ENCODE measurements at places on chromosomes 7 and 10.
A peak's percentile ranks its signal among the peaks of the same experiment; 100 is the strongest.

GRCh38 chr10:42544945-42545344 lies 93.4 kb downstream of the ZNF33B start:
- no peak for DNase-seq

DNA sequence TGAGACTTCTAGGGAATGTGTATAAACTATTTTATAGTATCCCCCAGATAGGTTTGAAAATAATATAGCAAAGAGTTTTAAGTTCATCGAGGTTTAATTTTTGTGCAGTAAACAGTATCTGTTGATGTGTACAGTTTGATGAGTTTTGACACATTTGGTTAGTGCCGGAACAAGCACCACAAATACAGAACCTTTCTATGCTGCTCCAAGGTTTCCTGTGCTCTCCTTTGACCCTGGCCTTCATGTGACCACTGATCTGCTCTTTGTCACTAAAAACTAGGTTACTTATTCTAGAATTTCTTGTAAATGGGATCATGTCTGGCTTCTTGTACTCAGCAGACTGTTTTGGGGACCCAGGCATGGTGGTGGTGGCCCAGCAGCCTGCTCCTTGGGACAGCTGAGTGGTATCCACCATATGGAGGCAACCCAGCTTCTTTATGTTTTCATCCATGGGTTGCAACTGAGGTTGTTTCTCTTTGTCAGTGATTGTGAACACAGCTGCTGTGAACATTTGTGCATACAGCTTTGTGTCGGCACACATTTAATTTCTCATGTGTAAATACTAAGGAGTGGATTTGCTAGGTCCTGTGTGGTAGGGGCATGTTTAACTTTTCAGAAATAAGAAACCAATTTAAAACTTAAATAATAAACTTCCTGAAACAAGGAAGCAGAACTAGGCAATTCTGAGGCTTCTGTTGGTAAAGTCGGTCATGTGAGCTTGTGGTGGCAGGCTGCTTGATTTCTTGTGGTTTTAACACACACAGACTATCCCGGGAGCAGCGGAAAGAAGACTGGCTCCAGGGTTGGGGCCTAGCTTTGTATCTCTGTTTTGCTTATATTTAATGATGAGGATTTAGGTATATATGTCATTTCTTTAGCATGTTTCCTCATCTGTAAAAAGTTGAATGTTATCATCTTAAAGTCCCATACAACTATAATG lies 219.4 kb downstream of the ABCA13 start:
- no peak for DNase-seq

DNA sequence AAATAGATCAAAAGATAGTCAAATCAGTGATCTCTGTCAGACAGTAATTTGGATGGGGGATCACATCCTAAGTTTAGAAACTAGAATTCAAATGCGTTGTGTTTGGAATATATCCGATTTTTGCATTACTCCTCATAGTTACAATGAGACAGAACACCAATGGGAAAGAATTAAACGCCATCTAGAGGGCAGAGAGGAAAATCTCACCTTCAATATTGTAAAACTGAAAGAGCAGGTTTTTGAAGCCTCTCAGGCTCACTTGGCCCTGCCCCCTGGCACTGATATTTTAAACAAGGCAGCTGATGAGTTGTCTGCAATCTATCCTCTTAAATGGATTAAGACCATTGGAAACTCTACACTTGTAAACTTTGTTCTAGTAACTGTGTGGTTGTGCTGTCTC lies 17.7 kb downstream of the FRG2B start:
- no peak for DNase-seq

DNA sequence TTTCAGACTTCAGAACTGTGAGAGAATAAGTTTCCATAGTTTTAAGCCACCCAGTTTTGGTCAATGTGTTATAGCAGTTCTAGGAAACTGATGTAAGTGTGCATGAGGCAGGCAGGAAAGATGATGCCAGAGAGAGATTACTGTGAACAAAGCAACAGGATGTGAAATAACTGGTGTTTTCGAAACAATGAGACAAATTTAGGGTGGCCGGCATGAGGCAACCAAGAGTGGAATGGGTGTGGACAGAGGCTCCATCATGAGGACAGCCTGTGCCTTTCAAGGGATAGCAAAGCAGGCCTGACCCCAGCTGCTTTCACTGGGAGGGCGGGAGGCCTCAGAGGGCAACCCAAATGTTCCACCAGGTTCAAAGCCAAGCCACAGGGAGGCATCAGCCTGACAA lies 67.3 kb upstream of the UCN3 start:
- peak; percentile 72 for DNase-seq

- DNase-seq: no peak
Measured at GRCh38 chr10:84634636-84635035, 306.2 kb downstream of the CCSER2 start.

DNA sequence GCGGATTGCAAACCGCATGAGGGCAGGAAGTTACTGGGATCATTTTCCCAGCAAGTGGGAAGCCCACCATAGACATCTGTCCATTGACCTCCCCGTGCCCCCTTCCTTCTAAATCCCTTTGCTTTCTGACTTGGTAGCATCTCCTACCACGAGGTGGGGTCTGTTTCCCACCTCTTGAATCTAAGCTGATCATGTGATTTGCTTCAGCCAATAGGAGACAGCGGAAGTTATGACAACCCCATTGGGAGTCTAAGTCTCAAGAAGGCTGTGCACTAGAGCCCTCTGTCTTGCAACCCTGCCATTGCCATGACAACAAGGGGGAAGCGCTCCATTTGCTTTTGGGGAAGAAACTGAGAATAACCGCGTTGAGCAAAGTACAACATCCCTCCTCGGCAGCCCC lies 39.2 kb upstream of the CARD11 start:
- no peak for DNase-seq

DNA sequence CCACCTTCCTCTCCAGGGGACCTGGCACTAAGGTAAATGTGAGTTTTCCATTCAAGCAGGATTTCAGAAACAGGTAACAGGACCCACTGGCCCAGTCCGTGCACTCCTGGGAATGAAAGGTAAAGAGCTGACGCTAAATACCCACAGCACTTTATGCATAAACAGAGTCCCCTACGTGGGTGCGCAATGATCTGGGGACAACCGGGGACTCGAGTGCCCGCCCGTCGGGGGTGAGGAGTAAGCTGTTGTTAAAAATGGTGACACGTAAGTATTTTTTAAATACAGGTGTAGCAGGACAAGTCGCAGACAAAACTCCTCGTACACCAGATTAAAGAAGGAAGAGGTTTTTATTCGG lies 47.2 kb upstream of the PPP2R2D start:
- DNase-seq: no peak

- no peak for DNase-seq
Measured at GRCh38 chr7:106731646-106732444, 70.9 kb upstream of the CCDC71L start.

DNA sequence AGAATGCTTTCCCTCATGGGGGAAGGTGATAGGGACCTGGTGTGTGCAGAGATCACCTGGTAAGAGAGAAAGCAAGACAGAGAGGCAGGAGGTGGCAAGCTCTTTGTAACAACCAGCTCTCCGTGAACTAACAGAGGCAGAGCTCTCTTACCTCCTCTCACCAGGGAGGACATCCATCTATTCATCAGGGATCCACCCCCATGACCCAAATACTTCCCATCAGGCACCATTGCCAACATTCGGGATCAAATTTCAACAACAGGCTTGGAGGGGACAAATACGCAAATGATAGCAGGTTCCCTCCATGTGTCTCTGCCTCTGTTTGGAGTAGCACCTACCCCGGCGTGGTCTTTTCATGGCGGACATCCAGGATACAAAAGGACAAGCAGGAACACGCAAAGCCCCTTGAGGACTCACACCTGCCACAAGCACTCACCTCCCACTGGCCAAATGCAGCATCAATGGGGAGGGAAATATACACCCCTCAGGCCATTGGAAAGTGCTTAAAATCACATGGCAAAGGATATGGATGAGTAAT lies 431.2 kb upstream of the AUTS2 start:
- no peak for DNase-seq

DNA sequence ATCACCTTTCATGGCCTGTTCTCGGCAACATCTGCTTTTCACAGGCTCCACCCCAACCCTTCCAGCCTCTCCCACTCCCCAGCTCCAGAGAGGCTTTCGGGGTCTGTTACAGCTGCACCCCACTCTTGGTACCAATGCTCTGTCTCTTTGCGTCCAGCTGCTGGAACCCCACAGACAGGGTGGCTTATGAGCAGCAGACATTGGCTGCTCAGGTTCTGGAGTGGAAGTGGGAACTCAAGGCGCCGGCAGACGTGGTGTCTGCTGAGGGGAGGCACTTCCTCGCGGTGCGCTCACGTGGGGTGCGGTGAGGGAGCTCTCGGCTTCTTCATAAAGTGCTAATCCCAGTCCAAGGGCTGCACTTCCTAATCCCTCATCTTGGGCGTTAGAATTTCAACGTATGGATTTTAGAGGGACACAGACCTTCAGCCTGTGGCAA lies 185.7 kb downstream of the ELFN1 start:
- DNase-seq: no peak

GRCh38 chr10:73359492-73359891 lies 828 bp upstream of the CFAP70 start:
- DNase-seq: no peak

DNA sequence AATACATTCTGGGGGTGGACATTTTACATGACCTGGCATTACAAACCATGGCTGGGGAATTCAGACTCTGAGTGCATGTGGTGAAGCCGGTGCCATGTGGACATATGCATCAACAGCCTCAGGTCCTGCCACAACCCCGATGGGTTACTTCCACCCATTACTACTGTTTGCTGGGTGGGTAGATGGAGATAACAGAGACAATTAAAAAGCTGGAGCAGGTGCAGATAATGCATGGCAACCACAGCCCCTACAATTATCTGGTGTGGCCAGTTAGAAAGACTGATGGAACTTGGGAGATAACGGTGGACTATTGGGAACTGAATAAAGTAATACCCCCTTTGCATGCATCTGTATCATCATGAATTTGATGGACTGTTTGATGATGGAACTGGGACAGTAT lies 21.6 kb upstream of the ADAMTS14 start:
- DNase-seq: no peak

- no peak for DNase-seq
Measured at GRCh38 chr7:71695186-71695585, 563.2 kb downstream of the GALNT17 start.

DNA sequence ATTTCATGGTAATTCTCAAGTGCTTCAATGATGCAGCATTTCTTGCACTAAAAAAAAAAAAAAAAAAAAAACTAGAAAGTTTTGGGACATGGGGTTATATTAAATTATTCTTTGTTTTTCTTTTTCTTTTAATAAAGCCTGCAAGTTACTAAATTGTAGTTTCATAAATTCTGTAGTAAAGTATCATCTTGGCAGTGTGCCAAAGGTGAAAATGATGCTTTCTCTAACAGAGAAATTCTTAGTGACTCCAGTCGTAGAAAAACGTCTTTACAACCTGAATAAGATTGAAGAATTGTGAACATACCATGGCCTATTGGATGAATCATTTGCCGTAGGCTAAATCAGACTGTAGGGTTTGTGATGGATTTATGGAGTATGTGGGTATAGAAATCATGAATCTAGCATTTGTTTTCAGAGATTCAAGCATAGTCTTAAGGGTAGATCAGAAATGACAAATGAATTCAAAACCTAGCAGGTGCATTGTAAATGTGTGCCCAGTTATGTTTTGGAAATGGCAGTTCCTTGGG lies 27.1 kb downstream of the RBM17 start:
- no peak for DNase-seq

DNA sequence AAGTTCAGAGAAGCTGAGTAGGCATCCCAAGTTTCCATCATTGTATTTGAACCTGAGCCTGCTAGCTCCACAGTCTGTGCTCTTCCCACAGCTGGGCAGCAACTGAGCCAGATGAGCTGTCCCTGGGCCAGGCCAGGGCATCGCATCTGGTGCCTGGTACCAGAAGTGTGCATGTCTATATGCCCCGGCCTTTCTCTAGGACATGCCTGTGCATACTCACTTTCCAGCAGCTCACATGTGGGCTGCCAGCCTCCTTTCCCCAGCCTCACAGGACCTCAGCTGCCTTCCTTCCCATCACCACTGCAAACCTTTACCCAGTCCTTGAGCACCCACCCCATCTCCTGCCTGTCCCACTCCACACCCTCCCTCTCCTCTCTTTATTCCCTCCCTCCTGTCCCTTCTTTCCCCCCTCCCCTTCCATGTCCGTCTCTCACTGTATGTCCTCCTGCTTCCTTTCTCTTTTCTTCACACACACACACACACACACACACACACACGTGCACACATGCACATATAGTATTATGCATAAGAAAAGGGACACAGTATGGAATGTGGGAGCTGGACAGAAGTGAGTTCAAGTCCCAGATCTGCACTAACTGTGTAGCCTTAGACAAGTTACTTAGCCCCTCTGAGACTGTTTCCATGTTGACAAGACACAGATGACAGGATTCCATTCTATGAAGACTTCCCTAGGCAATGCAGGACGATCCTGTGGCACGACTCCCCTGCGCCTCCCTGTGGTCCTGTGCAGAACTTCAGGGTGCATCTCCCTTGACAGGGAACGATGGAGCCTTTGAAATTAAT lies 10.9 kb downstream of the CDHR1 start:
- peak; percentile 25 for DNase-seq

GRCh38 chr10:5599613-5600520 lies 66.5 kb downstream of the ASB13 start:
- no peak for DNase-seq

GRCh38 chr10:971150-971542 lies 17.1 kb upstream of the GTPBP4 start:
- peak; percentile 33 for DNase-seq

DNA sequence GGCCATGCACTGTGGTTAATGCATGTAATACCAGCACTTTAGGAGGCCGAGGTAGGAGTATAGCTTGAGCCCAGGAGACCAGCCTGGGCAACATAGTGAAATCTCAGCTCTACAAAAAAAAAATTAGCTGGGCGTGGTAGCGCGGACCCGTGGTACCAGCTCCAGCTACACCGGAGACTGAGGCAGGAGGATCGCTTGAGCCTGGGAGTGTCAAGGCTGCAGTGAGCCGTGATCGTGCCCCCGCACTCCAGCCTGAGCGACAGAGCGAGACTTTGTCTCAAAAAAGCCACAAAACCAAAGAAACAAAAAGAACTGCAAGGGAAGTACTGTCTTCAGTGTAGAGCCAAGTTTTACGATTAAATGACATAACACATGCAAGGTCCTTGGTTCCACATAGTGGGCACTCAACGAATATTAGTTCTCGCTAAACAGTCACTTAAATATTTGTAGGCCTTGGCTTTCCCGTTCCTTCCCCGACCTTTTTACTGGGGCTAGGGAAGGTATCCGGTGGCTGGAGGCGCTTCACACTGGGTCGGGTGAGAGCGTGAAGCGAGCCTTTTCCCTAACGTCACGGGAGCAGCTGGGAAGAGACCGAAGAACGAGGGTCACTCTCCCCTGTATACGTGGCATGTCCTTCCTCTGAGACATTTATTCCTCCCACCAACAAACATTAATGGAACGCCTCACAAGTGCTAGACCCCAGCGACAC lies 993 bp upstream of the SND1 start:
- no peak for DNase-seq

GRCh38 chr10:125120053-125120710 lies 40.2 kb downstream of the CTBP2 start:
- no peak for DNase-seq

DNA sequence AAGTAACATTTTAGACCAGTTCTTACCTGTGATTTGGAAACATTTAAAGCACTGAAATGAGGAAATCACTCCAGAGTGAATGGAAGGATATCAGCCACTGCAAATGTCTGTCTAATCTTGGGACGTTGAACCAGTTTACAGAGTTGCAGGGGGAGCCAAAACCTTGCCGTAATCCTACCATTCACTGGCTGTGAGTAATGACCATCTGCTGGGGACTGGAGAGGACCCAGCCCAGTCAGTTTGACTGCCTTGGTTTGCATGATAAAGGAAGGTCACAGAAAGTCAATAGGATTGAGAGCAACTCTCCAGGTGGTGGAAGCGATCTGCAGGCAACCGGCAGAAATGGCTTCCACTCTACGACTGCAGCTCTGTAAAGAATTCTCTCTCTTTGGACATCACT lies 167.2 kb downstream of the AKR1D1 start:
- no peak for DNase-seq

Data from fibroblast of the aortic adventitia (primary cell).